Activated CD4-positive, alpha-beta T cell treated with anti-CD3 and anti-CD28 coated beads for 24 hours (primary cell): ENCODE measurements at places on chromosomes 12 and 14.

DNA sequence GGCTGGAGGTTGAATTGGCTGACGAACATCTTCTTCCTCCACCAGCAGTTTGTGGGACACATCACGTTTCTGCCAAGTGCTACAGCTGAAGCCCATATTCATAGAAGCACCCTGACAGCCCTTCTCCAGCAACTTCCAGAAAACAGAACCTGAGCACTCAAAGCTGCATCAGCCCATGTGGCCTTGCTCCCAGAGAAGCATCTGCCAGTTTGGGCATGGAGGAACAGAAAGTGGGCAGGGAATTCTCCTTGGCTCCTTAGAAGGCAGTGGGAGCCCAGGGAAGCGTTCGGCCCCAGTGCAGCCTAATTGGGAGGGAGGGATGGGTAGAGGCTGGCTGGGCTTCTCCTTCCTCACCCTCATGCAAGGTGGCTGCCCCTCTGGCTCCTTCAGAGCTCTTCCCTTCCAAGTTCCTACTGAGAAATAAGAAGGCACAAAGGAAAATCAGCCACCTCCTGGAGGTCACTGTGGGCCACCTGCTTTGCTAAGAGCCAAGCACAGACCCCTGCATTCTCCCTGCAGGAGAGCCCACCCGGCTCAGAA lies 4.1 kb upstream of the NGB start:
- no peak for DNase-seq

DNA sequence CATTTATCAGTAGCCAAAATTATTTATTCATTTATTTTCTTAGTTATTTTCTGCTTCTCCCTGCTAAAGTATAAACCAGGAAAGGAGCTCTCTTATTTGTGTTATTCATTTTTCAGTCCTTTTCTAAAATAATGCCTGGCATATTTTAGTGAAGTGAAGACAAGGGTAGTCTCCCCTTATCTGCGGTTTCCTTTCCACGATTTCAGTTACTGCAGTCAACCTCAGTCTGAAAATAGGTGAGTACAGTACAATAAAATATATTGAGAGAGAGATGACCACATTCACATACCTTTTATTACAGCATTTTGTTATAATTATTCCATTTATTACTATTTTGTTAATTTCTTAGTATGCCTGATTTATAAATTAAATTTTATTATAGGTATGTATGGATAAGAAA lies 57.6 kb downstream of the GPR137C start:
- DNase-seq, result no peak

DNA sequence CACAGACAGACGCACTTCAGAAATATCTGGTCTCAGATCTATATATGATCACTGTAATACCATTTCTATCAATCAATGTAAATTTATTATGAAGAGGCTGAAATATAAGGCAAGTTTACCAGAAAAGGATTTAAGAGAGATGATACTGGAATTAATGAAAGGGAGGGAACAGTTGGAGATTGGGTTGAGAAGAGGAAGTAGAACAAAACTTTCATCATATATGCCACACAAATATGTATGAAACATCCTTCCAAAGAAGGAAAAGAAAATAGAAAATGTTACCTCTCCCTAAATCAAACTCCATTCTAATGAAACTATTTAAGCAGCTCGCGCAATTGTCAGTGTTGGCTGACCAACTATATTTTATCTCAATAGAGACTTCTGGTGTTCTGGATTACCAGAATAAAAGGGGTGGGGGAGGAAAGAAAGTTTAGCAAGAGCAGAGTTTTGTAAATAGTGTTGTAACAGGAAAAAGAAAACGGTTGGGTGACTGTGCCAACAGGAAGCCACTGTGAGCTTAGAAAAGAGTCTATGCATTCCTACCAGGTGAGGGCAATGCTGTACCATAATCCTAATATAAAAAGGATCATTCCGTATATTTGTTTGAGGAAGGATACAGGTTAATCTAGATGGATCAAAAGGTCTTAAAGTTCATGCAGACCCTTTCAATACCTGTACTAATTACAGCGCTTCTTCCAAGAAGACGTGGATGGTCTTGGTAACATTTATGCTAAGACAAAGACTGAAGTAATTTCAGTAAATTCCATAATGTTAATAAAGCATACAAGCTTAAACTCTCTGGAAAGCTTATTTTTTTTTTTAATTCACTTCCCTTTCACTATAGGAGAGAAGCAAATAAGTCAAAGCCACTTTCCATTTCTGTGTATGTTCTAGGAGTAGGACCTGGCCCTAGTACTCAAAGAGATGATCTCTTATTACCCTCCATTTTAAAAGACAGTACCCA lies 14.5 kb upstream of the LLPH start:
- DNase-seq, result no peak

GRCh38 chr12:30870491-30871265 lies 55.9 kb upstream of the TSPAN11 start:
- no peak for DNase-seq

- DNase-seq, result no peak
Measured at GRCh38 chr14:26930576-26930975, 332.7 kb upstream of the NOVA1 start.

DNA sequence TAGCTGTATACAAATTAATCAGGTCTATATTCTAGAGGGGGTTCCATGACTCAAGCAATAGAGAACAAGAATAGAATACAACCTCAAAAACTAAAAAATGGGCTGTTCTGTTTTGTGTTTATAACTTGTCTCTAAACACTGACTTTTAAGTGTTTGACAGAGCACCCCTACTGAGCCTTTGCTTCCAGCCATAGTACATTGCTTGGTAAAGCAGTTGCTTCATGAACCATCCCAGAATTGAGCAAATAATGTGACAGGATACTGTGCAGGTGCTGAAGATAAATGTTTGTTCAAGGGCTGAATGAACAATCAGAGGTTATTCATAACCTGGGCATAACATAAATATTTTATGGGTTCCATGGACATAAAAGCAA lies 11.5 kb downstream of the SPTSSA start:
- no peak for DNase-seq

DNA sequence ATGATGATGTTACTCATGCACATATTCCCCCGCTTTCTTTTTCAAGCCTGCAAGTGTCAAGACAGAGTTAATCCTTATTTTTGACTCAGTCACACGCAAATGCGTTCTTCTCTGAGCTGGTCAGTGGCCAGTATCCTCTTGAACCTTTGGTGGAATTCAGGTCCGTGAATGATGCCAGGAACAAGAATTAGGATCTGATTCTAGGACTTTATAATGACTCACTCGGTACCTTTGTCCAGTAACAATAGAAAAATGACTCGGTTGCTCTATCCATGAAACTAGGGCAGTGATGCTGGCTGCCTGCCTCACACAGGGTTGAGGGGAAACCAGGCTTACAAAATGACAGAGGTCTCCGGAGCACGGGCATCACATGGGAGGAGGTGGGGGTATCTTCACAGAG lies 185.8 kb upstream of the NUDT4 start:
- no peak for DNase-seq

DNA sequence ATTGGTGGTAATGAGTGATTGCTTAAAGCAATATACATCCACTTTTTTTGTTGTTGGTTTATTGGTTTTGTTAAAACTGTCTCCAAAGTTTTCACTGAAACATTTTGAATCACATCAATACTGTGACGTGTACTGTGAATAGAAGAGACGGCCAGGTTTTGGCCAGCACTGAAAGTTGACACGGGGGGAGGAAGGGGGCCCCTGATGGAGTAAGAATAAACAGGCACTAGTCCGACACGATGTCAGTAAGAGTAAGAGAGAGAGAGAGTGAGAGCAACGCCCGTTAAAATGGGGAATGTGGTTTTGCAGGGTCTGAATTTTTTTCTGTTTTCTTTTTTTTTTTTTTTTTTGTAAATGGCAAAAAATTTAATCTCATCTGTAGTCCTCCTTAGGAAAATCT lies 14.7 kb downstream of the PEBP1 start:
- no peak for DNase-seq

GRCh38 chr12:28340261-28341045 lies 150.2 kb downstream of the CCDC91 start:
- no peak for DNase-seq

GRCh38 chr12:130702966-130703732 lies 12.9 kb downstream of the RIMBP2 start:
- DNase-seq, result no peak

- no peak for DNase-seq
Measured at GRCh38 chr12:2682296-2683251, 112.2 kb upstream of the FKBP4 start.

DNA sequence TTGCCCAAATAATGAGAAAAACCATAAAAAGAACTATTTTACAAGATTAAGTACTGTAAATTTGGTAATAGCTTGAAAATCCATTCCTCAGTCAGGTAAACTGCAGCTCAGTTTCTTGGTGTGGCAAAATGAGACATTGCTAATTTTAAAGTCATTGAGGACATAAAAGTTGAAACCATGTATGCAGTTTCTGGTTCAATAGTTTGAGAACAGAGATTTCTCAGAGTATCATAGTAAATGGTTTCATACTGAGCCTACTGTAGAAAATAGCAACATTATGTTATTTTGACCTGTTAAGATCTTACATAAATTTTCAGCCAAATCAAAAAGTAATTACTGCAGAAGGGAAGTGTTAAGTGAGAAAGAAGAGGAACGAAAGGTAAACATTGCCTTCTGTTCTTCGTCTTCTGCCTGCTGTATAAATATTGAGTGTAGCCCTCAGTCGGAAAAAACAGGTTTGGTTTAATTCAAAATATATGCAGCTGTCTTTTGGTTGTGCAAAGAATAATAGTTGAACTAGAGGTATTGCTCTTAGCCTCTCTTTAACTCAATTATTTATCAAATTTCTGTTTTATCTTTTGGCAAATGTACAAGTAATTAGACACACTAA lies 119.6 kb downstream of the SYNE2 start:
- DNase-seq, result no peak

GRCh38 chr14:58663494-58664111 lies 25.8 kb downstream of the DACT1 start:
- no peak for DNase-seq

- no peak for DNase-seq
Measured at GRCh38 chr12:32419520-32419960, 20.2 kb downstream of the FGD4 start.

- no peak for DNase-seq
Measured at GRCh38 chr12:45644541-45644940, 85.0 kb upstream of the ARID2 start.

GRCh38 chr12:6165395-6165794 lies 34.8 kb upstream of the CD9 start:
- DNase-seq, result no peak
